ENCODE measurements at places on chromosomes 13 and 19.

DNA sequence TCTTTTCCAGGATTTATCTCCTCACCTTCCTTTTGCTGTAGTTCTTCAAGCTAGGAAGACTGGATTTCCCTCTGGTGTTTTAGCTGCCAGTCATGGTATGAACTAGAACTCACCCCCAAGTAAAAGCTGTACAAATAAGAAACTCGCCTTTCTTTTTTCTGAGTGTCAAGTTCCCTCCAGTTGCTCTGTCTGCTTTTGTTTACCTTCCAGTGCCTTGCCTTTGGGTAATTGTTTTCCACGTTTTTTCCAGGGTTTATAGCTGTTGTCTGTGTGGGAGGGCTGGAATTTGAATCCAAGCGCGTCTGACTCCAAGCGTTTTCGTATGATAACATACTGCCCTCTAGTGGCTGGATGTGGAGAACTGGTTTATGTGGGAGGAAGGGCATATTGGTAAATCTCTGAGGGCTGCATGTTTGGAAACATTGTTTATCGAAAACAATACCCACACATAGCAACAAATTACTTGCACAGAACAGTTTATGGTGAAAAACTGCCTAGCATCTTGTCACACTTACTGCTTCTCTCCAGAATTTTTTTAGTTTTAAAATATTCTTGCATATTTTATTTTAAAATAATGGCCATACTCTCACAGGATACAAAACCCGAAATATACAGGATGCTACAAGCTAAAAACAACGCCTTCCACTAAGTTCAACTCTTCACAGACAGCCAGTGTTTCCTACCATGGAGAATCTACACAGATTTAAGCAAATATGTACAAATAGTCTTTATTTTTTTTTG, 19.2 kb downstream of the RCN3 start:
- DNase-seq, result peak; percentile 89

- no peak for DNase-seq
Observed at GRCh38 chr13:110444226-110444653, 117.3 kb downstream of the RAB20 start.

DNA sequence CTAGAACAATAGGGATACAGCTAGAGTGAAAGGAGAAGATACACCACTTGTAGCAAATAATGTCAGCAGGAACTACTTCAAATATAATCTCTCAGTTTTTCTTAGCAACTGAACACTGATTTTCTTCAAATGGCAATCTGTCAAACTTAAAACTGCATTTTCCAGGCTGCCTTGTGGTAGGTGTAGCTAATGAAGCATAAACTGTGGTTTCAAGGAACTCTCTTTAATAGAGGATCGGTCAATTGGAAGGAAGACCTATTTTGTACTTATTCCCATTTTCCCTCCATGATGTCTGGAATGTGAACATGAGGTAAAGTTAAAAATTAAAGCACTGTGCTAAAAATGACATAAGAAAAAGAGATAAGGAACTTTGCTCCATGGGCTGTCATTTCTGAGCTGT, 1261.9 kb downstream of the PCDH17 start:
- no peak for DNase-seq

DNA sequence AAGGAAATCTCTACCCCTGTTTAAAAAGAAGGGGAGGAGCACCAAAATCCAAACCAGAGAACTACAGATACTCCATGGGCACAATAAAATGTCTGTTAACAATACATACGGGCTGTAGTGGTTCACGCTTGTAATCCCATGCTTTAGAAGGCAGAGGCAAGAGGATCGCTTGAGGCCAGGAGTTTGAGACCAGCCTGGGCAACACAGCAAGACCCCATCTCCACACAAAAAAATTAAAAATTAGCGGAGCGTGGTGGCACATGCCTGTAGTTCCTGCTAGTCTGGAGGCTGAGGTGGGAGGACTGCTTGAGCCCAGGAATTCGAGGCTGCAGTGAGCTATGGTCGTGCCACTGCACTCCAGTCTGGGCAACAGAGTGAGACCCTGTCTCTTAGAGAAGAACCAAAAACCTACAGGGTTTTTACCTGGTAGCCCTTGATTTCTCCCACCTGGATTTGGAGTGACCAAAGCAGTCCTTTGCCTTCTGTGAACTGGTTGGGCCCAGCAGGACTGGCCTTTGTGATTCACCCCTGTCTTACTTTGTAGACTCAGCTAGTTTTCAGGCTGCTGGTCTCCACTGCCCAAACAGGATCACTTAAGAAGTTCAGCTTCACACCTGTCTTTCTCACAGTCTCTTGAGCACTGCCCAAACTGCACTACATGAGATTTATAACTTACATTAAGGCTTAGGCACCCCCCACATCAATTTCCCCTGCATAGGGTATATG, 38.7 kb upstream of the FLT1 start:
- DNase-seq, result no peak

DNA sequence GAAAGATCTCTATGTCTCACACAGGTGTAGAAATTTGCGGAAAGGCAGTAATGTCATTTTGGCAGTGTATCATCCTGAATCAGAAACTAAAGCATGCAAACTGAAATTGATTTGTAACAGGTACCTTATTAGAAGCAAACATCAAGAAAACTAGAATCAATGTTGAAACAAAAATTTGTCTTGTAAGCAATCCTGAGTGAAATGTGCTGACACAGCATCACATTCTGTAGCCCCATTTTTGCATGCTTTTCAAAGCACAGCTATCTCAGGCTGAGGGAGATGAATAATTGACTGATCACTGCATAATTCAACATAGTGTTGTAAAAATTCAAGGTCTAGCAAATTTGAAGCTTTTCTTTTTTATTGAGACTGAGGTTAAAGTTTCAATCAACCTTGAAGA, 539.7 kb downstream of the DACH1 start:
- no peak for DNase-seq

DNA sequence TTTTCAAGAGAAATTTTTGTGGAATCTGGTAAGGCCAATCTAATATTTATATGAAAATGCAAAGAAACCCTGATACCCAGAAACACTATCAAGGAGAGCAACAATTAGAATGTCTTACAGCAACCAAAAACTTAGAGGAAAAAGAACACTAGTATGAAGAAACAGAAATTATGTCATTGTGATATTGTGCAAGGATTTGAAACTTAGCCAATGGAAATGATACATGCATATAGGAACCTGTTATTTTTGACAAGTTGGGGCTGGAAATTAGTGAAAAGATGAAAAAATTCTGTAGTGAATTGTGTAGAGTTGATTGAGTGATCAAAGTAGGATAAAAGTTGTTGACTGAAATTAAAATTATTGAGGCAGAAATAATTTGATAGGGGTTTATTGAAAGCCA, 792.6 kb upstream of the SLITRK6 start:
- DNase-seq, result no peak

- no peak for DNase-seq
Observed at GRCh38 chr13:110942248-110942981, 27.5 kb upstream of the ANKRD10 start.

DNA sequence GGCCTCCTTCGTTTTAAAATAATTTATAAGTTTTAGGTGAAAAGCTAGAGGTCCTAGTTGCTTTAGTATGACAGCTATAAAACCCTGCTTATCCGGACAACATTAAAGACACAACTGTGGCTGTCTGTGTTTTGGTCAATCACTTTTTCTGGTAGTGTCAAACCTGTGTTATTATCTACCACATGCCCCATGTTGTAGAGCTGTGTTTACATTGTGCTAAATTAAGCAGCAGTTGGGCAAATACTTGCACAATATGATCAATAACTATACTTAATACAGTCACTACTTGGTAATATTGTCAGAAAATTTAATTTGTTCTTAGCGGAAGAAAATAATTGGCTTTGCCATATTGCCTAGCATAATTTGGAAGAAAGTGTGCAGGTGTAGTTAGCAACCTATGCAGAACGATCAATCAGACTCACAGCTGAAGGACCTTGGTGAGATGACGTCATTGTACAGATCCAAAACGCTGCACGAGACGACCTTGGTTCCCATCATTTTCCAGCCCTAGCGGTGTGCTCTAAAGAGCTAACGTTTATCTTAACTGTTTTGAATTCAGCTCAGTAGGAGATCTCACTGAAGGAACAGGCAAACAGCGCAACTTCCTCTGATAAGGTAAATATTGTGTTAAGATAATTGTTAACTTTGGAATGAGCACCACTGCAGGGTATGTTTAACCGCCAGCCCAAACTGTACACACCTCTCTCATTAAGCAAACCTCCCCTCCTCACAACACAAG, 476.6 kb downstream of the IRS2 start:
- DNase-seq, result no peak

DNA sequence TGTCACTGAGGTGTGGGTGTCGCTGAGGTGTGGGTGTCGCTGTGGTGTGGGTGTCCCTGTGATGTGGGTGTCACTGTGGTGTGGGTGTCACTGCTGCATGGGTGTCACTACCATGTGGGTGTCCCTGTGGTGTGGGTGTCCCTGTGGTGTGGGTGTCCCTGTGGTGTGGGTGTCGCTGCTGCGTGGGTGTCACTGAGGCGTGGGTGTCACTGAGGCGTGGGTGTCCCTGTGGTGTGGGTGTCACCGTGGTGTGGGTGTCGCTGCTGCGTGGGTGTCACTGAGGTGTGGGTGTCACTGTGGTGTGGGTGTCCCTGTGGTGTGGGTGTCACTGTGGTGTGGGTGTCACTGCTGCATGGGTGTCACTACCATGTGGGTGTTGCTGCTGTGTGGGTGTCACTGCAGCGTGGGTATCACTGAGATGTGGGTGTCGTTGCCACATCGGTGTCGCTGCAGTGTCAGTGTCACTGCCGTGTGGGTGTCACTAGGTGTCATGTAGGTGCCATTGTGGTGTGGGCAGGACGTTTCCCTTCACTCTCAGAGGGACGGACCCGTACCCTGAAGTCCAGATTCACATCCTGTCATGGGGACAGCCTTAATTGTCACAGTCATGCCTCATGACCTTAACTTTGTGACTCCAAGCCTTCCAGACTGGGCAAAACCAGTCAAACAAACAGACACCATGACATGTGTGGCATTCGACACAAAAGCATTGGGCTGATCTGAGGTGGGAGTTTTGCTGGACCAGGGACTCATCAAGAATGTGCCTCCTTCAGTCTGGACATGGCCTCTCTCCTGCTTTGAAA, 12.7 kb upstream of the GAS6 start:
- no peak for DNase-seq

GRCh38 chr13:33642374-33643065, 175.4 kb upstream of the RFC3 start:
- no peak for DNase-seq

DNA sequence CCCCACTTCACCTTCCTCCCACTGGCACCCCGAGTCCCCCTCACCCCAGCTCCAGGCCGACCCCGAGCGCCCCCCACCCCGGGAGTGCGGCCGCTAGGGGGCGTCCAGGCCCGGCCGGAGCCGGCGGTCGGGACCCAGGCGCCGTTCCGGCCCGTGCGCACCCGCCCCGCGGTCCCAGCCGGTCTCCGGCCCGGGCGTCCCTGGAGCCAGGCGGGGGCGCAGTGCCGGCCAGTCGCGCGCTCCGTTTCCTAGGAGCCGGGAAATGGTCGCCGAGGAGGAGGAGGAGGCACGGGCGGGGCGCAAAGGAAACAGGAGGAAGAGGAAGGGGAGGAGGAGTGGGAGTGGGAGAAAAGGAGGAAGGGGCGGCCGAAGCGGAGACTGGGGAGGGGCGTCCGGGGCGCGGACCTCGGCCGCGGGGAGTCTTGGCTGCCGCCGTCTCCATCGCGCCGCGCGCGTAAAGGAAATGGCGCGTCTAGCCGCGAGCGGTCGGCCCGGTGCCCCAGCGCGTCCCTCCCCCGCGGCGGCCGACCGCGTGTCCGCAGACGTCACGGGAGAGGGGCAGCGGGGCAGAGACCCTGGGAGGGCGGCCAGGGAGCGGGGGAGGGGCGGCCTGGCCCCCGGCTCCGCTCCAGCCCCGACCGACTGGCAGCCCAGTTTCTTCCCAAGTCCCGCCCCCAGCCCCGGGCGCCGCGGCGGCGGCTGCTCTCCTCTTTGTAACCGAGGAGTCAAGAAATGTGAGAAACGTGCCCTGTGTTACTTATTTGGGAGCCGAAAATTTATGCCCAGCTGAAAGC, 1.1 kb upstream of the KCTD15 start:
- peak; percentile 77 for DNase-seq

DNA sequence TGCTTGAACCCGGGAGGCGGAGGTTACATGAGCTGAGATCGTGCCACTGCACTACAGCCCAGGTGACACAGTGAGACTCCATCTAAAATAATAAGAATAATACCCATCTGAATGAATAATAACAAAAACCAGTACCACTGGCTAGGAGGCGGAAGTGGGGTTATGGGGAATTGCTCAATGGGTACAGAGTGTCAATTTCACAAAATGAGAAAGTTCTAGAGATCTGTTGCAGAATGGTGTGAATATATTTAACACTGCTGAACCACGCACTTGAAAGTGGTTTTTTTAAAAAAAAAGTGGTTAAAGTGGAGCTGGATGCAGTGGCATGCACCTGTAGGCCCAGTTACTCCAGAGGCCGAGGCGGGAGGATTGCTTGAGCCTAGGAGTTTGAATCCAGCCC, 18.5 kb downstream of the KLF2 start:
- DNase-seq, result no peak

DNA sequence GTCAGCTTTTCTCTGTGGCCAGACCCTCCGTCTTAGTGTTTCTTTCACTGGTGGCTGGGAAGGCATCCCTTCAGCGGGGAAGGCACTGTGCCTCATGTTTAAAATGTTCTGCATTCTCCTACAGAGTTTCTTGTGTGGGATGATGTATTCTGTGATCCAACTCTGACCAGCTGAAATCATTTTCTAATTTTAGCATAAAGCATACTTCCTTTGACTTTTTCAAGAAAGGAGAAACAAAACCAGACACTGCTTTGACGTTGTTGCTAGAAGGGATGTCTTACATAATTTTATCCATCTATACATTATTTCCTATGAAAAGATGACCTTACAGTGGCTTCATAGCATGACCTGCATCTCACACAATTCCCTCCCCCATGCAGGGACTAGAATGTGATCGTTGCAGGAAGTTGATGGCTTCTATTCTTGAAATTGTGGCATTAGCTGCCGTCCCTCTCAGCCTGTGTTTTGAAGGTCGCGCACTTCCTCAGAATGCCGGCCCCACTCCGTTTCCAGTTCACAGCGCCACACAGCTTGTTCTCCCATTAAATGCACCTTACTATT, 38.6 kb upstream of the TEX29 start:
- DNase-seq, result no peak

GRCh38 chr19:5048727-5049553, 80.0 kb downstream of the KDM4B start:
- no peak for DNase-seq

- DNase-seq, result no peak
Observed at GRCh38 chr13:86402500-86402899, 603.3 kb upstream of the SLITRK6 start.

DNA sequence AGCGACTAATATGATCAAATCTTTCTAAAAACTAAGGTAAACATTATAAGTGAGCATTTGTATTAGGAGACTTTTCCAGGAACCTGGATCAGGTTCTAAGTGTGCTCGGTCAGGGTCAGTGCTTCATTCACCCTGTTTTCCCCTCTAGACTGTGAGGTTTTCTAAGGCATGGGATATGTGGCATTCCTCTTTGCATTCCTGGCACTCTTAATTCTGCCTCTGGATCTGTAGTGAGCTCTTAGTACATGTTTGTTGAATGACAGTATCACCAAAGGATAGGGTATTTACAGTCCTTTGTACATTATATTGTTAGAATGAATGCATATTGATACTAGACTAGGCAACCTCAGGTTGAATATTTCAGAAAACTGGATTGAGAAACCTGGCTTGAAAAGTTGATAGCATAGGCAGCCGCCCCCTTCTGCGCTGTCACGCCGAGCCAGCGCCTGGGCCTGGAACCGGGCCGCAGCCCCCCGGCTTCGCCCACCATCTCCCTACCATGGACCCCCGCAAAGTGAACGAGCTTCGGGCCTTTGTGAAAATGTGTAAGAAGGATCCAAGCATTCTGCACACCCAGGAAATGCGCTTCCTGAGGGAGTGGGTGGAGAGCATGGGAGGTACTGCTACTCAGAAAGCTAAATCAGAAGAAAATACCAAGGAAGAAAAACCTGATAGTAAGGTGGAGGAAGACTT, 156.5 kb downstream of the KCNRG start:
- no peak for DNase-seq
